ENCODE measurements at places on chromosomes 3 and 15.

GRCh38 chr15:31081056-31081455, 20.5 kb downstream of the TRPM1 start:
- DNase-seq: no peak

- DNase-seq: peak; percentile 74
Observed at GRCh38 chr3:46706771-46707582, 5.8 kb downstream of the TMIE start.

DNA sequence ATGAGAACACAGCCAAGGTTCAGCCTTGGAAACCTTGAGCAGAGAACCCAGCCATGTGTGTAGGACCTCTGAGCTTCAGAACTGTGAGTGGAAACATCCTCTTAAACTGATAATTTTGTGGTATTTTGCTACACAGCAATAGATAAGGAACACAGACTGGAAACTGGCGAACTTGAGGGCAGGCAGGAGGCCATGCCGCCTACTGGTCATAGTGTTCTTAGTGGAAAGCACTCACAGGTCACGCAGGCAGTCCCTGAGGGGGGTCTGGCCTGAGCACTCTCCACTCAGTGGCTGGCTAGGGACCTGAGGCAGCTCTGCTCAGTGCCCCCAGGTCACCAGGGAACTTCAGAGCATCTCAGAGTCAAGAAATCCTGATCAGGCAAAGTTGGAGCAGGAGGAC, 9.7 kb upstream of the XIRP1 start:
- no peak for DNase-seq

- no peak for DNase-seq
Observed at GRCh38 chr3:174242311-174243041, 616.7 kb upstream of the NAALADL2 start.

- DNase-seq: no peak
Observed at GRCh38 chr3:126998320-126998719, 15.4 kb downstream of the PLXNA1 start.

DNA sequence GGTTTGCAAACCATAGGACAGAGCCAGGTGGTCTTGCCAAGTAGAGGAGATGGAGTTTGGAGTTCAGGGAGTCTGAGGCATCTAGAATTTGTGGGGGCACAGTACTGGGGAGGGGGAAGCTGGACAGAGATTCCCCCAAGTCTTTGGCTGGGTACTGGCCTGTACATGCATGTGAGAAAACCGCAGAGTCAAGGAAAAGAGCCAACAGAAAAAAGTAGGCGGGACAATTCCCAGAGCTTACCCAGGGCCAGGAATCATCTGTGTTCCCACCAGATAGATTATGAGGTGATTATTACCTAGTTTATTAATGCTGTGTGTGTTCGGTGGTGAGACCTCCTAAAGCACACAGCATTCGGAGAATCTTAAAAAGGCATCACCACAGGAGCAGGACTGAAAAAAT, 11.3 kb downstream of the LYSMD4 start:
- no peak for DNase-seq

DNA sequence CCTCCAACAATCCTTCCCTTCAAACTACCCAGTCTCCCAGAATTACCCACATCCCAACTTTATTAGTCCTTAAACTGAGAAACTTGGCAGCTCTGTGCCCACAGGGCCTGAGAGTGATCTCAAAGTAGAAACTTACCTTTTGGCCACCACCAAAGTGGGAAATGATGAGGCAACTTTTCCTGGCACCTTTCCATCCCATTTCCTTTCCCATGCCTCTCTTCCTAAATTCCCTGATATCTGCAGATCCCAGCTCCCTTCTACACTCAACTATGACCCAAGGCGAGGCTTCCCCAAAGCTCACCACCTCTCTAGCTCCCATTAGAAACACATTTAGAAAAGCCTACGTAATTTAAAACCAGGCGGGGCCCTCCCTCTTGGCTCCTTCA, 271.9 kb downstream of the FOXP1 start:
- DNase-seq: no peak

DNA sequence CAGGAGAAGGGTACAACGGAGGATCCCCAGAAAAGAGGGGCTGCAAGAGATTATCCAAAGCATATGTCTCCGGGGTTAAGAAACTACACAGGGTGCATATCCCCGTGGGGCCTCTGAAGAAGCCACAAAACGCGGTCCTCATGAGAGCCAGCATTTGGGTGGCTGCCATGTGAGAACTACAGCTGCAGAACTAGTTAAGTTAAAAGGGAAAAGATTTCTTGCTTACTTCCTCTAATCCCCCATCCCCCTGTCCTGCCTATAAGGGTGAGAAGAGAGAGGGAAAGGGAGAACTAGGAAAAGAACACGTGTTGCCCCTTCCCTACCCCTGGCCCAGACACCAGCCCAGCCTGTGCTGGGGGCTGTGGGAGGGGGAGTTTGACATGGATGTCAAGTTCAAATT, 70.4 kb upstream of the PCSK6 start:
- no peak for DNase-seq

- DNase-seq: no peak
Observed at GRCh38 chr3:106473576-106474475, 605.0 kb upstream of the CBLB start.

GRCh38 chr3:42189736-42190135, 76.2 kb downstream of the CCK start:
- DNase-seq: no peak

GRCh38 chr3:58356054-58356453, 23.4 kb downstream of the PXK start:
- no peak for DNase-seq

GRCh38 chr3:70734756-70735155, 422.3 kb upstream of the MDFIC2 start:
- DNase-seq: no peak

DNA sequence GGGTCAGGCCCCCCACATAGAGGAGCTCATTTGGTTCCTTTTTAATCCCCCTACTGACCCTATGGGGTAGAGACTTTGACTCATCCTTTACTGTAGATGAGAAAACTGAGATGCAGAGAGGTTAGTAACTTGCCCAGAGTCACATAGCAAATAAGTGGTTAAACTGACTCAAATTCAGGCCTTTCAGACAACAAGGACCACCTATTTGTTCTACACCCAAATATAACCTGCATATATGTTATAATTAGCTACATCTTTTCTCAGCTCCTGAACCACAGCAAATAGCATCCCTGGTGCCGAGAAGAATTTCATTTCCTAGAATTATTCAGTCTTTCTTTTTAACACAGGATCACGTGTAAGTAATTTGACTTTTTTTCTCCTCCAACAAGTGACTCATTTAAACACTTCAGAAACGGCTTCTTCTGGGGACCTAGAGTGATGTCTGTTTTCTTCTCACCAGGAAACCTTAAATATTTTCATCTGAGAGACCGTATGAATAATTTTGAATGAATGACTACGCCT, 57.4 kb downstream of the MGLL start:
- no peak for DNase-seq

GRCh38 chr3:129058441-129059200, 2.0 kb upstream of the GP9 start:
- DNase-seq: peak; percentile 25

GRCh38 chr15:37094333-37094914, 5.9 kb downstream of the MEIS2 start:
- no peak for DNase-seq

DNA sequence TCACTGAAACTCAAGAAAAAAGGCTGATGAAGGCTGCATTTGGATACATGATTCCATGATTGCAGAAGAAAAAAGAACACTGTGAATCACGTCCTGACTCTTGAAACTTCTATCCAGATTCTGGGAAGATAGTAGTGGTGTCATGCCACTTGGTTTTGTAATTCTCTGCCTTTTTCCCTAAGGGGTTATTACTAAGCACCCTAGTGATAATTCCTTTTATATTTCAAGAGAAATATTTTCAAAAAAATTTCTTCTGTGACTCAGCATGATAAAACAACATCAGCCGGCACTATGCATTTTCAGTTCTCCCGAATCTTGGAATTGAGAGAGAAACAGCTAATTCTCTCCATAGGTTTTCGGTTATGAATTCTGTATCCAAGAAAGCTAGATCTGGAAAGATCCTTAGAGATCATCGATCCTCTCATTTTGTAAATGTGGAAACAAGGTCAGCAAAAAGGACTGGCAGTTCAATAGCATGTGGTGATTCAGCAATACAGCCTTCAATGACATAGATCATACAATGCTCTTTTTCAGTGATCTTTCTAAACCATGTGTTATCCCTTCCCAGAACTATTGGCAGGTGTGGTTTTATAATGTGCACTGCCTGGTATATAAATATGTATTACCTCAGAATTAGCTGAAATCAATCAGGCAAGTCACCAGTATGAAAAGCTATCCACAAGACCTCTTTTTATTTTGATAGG, 42.6 kb upstream of the TP63 start:
- DNase-seq: no peak

DNA sequence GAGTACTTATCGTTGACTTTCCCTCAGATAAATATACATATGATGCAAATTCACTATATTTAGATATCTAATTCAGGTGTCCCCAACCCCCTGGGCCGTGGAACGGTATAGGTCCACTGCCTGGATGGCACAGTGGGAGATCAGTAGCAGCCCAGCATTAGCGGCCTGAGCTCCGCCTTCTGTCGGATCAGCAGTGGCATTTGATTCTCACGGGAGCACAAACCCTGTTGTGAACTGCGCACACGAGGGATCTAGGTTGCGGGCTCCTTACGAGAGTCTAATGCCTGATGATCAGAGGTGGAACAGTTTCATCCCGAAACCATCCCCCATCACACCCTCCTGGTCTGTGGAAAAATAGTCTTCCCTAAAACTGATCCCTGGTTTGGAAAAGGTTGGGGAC, 6.9 kb downstream of the KNL1 start:
- no peak for DNase-seq

GRCh38 chr15:36755341-36756000, 176.0 kb downstream of the CDIN1 start:
- no peak for DNase-seq

DNA sequence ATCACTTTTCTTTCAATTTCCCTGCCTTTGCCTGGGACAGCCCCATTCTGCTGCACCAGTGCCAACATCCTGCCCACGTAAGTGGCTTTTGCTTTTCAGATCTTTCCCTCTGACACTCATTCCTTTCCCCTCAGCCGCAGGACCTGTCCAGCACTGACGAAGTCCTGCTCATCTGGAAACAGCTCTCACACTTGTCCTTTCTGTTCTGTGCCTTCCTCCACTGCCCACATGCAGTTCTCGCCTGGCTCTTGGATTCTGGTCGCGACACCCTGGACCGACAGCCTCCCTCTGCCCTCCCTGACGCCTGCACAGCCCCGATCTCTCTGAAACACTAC, 99.7 kb downstream of the ADCY5 start:
- DNase-seq: no peak

GRCh38 chr3:176190755-176191154, 1006.5 kb downstream of the TBL1XR1 start:
- no peak for DNase-seq

GRCh38 chr3:197104738-197105137, 75.1 kb upstream of the MELTF start:
- no peak for DNase-seq

- no peak for DNase-seq
Observed at GRCh38 chr15:70859998-70860397, 6.0 kb upstream of the LARP6 start.

DNA sequence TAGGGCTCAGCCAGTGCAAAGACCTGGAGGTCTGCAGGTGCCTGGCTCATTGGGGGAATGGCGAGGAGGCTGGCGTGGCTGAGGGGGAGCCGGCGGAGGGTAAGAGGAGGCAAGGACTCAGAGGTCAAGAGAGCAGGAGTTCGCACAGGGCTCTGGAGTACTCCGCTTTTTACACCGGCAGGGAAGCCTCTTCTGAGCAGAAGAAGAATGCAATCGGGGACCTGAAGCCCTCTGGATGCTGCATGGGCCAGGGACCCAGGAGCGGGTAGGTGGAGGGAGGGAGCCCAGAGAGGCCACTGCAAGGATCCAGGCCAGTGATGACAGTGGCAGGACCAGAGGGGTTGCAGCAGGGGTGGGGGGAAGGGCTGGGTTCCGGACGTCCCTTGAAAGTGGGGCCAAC, 70.4 kb upstream of the TAMM41 start:
- DNase-seq: no peak

DNA sequence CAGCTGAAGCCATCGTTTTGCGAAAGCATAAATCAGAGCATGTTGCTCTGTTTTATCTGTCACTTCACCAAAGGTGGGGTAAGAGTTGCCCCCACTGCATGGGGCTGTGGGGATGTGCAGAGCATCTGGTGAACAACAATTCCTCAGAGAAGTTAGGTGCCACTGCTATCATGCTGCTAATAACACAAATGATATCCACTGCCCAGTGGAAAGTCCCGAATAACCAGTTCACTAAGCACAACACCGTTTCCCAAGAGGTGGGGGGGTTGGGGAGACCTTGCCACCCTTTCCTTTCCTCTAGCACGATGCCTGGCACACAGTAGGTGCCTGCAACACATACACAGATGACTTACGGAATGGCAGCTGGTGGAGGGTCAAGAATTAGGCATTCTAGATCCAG, 38.6 kb downstream of the FAM3D start:
- no peak for DNase-seq

DNA sequence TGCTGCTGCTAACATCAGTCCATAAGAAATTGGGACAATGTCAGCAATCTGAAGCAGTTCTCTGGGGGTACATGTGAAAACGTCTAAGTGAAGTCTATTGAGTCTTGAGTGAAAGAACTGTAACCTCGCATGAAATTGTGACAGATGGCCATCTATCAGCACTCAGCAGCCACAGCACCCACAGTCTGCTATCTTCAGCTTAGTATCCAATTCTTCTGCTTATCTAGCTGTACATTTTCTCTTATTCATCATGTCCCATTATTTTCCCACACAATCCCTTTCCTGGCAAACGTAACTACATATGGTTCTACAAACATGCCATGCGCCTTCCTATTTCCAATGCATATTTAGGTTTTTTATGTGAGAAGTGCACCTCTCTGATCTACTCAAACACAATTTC, 629.7 kb downstream of the NTRK3 start:
- no peak for DNase-seq

DNA sequence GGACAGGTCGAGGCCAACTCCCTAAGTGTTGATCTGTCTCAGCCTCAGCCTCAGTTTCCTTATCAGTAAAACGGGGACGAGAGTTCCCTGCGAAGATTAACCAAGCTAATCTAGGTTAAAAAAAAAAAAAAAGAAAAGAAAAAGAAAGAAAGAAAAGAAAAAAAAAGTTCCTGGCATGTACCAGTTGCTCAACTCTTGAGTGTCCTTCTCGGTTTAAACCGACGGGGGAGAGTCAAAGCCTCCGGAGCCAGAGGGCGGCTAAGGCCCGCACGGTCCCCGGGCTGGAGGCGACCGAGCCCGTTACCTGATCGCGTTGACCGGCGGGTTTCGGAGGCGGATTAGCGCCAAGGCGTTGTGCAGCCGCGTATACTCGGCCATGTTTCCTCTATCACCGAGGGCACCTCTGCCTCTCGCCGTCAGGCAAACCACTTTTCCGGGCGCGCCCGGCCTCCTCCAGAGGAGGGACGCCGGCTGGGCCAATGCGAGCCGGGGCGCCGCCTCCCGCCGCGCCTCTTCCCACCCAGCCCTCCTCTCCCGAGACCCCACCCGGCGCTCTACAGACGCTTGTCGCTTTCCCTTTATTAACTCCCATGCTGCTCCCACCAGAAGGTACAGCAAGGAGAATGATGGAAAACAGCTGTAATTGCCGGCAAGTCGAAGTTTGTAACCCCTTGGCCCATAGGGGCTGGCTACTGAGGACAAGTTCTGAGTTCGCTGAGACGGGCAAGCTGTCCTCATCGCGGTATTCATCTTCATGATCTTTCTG, at the start of gene EHHADH:
Gene EHHADH, minus strand, starts transcription at position 405 of the 766 bp plus-strand sequence. Its CDS starts 27 bp downstream, at position 378.
- DNase-seq: peak; percentile 17

GRCh38 chr15:47796339-47796738, 79.0 kb downstream of the SEMA6D start:
- no peak for DNase-seq

- DNase-seq: no peak
Observed at GRCh38 chr15:41180206-41180789, 50.3 kb downstream of the EXD1 start.

Measured in posterior cingulate gyrus (tissue), 11 donors.